ENCODE measurements at places on chromosomes 7 and 10. TPM values are rescaled to one million over a fixed set of nuclear protein-coding genes. Genes with fewer than 3 reads are reported as not detected.

GRCh38 chr10:11746883-11747539 is 4.8 kb downstream of the ECHDC3 start:
- DNase-seq: no peak

DNA sequence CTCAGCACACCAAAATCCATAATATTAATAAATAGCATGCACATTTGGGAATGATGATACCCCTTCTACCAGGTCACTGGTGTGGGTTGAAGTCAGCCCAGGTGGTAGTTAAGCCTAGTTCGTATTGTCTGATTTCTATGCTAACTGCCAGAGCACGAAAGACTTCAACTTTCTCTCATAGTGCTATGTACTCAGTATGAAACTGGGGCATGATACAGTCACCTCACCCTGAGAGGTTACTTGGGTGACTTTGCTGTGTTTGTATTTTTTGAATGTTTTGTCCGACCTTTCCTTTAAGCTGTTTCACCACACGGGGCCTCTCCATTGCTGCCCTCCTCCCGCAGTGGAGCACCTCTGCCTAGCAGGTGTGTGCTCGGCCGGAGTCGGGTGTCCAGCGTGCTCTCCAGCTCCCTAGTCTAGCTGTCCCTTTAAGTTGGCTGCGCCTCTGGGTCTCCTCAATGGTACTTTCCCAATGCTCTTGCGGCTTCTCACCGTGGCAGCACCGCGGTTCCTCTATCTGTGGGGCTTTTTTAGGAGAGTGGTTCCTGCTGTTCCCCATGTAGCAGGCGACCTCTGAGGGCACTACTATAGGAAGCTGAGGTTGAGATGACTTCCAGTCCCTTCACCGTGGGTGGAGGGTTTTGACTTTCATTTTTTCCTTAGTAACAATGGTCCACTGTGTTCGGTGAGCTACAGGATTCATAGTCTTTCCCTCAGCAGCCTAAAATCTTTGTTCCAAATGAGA is 524.0 kb upstream of the PFKP start:
- DNase-seq: no peak

- DNase-seq: no peak
Observed at GRCh38 chr7:94127026-94127425, 122.9 kb upstream of the BET1 start.

- no peak for DNase-seq
Observed at GRCh38 chr10:69413221-69413865, 3.4 kb downstream of the TACR2 start.

- DNase-seq: no peak
Observed at GRCh38 chr7:1925973-1926907, 256.2 kb downstream of the ELFN1 start.

DNA sequence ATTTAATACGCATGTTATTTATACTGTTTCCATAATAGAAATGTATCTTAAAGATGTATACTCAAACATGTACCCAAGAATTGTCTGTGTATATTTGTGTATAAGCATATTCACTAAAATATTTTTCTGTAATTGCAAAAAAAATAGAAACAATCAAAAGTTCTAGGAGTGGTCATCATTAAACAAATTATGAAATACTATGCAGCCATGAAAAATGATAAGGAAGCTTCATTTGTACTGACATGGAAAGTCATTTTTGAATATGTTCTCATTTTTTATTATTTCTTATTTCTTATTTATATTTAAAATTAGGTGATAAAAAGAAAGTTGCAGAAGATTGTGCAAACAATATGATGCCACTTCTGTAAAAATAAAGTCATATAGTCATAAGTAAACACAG is 400.0 kb upstream of the AUTS2 start:
- DNase-seq: no peak

GRCh38 chr7:123209786-123210185 is 10.0 kb upstream of the SLC13A1 start:
- no peak for DNase-seq

- DNase-seq: no peak
Observed at GRCh38 chr10:1498746-1499358, 238.5 kb downstream of the ADARB2 start.

- no peak for DNase-seq
Observed at GRCh38 chr7:13189668-13190067, 502.2 kb downstream of the ARL4A start.

DNA sequence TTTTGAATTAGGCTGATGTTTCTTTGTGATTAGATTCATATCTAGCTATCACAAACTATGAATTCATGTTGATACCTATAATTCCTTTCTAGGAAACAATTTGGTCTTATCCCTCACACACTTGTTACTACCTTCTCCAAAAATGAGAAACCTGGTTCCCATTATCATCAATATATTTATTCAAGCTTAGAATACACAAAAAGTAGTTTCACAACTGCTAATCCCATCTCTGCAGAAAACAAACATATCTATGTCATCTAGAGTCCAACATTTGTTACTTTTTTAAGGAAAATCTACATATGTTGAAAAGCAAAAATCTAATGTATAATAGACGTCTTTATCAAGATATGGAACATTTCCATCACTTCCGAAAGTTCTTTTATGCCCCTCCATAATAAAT is 110.4 kb downstream of the MICU1 start:
- DNase-seq: no peak

- no peak for DNase-seq
Observed at GRCh38 chr10:1094112-1095057, 38.2 kb downstream of the WDR37 start.

- DNase-seq: no peak
Observed at GRCh38 chr10:131847241-131847783, 53.5 kb upstream of the PPP2R2D start.

DNA sequence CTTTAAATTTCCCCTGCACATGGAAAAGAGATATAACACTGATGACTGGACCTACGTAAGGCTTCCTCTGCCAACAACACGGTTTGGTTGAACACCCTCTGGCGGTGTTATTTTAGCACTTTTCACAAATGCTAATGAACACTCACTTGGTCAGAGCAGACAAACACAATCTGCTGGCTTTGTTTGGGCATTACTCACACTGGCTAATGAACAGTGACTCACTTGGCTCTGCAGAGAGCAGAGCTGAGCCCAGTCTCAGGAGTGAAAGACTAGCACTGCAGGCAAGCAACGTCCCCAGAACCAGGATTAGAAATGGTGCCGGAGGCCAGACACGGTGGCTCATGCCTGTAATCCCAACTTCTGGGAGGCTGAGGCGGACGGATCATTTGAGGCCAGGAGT is 430.8 kb downstream of the PLXNA4 start:
- DNase-seq: no peak

DNA sequence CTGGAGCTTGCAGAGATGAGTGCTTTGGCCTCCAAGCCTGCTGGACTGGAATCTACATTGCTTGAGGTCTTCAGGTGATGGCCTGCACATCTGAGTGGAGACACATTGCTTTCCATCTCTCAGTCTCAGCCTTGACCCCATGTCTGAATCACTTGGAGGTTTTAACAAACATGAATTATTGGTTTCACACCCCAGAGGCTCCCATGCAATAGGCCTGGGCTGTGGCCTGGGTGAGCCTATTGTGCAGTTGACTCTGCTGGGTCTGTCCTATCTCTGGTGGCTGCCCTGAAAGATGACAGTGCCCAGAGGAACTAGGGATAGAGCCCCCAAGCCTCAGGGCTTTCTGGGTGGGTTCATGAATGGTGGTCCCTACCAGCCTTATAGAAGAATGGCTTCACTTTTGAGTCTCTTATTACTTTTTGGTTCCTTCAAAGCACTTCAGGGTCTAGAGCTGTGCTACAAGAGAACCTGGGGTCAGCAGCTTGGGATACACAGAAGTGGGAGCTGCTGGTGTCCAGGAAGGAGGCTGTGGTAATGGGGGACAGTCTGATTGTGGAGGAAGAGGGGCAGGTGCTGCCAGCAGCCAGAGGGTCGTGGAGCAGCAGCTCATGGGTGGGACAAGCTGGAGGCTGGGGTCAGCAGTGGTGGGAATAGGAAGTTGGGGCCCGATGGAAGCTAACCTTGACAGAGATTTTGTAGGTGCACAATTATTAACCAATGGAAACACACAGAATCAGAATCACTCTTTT is 5.5 kb downstream of the RAMP3 start:
- DNase-seq: no peak

GRCh38 chr7:154968336-154969001 is 34.5 kb downstream of the PAXIP1 start:
- no peak for DNase-seq

- no peak for DNase-seq
Observed at GRCh38 chr7:28160551-28160991, 20.0 kb downstream of the JAZF1 start.

DNA sequence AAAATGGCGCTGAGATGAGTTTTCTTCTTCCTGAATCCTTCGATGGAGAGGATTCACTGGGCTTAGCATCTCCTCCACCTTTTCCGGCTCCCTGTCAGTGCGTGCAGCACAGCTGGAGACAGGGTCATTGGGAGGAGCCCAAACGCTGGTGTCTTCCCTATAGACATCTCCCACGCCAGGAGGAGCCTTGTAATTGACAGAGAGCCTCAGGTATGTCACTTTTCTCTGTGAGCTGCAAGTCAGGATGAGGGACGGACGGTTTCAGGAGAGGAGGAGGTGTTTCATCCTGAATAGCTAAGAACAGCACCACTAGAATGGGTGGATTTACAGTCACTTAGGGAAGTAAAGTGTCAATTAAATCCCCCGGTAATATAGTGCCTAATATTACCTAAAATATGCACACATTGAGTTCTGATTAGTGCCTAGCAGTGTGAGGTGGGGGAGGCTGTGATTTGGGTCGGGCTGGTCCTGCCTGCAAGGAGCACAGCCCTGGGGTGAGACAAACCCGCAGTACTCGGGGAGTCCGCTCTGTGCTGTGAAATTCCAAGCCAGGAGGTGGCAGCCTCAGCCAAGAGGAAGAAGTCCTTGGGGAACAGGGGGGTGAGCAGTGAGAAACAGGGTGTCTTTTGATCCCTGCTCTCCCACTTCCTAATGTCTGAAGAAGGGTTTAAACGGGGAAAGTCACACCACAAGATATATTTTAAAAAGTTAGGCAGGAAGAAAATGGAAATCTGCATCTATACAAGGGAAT is 28.2 kb downstream of the IL15RA start:
- peak; percentile 77 for DNase-seq

SFRP4 gene
- total RNA-seq: 1.5 TPM

PLAU gene
- 5.8 TPM for total RNA-seq

STRA8 gene
- total RNA-seq: not detected

INTS15 gene
- 38.5 TPM for total RNA-seq

SEMA3D gene
- 5.4 TPM for total RNA-seq
